GM12891 (cell line): ENCODE measurements at places on chromosomes 3 and 15.

GRCh38 chr15:68352401-68353062 is 75.0 kb downstream of the FEM1B start:
- DNase-seq, result no peak

DNA sequence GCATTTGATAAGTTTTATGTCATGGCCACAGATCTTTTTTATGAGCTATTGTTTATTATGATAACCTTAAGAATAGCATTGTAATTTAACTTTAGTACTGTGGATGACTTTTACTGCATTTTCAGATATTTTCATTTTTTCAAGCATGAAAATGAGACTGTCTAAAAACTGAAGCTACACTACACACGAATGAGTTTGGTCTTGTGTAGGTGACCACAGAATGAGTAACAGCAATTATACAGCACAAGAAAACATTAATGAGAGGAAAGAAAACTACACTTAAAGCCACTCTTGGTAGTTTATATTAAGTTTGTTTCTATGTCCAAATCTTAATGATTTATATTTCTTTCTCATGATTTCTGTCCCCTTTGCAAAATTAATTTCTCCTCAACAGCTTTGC is 809.2 kb downstream of the NAALADL2 start:
- no peak for DNase-seq

GRCh38 chr15:79032656-79033055 is 57.9 kb downstream of the RASGRF1 start:
- no peak for DNase-seq

GRCh38 chr15:34941831-34942230 is 27.7 kb downstream of the AQR start:
- no peak for DNase-seq

- no peak for DNase-seq
Observed at GRCh38 chr15:83449250-83449671, 2.1 kb downstream of the SH3GL3 start.

GRCh38 chr3:158845765-158846350 is 44.0 kb downstream of the MFSD1 start:
- DNase-seq, result no peak

DNA sequence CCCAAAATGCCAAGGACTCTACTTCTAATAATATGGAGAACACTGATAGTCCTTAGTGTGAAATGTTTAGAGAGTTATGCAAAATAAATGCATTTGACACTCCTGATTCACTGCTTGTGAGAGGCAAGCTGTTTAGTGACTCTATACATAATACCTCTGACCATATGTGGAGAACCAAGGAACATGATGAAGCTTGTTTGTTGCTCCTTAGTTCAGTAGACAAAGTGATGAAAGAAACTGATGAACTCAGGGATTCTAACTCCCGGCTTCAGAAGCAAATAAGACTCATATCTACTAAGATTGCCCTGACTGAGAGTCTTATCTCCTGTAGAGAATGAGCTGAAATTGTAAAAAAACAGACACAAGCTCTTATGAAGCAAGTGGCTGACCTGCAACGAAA is 41.3 kb downstream of the PEX5L start:
- DNase-seq, result no peak

GRCh38 chr3:72890166-72890925 is 2.5 kb downstream of the GXYLT2 start:
- DNase-seq, result no peak

GRCh38 chr3:175713268-175713667 is 854.1 kb downstream of the NAALADL2 start:
- no peak for DNase-seq

DNA sequence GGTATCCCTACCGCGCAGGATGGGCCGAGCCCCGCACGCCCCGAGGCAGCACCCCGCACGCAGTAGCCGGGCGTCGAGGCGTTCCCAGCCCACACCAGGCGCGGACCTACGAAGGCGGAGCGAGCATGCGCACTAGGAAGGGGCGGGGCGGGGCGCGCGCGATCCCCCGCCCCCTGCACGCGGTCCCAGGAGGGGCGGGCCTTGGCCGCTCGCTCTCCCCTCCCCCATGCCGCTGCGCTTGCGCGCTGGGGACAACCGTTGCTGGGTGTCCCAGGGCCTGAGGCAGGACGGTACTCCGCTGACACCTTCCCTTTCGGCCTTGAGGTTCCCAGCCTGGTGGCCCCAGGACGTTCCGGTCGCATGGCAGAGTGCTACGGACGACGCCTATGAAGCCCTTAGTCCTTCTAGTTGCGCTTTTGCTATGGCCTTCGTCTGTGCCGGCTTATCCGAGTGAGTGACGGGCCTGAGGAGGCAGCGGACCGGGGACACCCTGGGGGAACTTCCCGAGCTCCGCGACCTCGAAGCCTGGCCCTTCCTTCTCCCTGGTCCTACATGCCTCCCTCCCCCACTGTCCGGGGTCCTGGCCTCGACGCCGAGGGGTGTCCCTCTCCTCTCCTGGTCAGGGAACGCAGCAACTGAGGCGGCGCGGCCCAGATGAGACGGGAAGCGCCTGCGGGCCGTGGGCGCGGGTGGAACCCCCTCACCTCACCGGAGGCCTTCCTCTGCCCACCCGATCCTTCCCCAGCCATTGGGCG is at the start of gene SPESP1:
Gene SPESP1, plus strand, starts transcription at position 258 of the 755 bp plus-strand sequence. Its CDS starts 129 bp downstream, at position 387.
- peak; percentile 79 for DNase-seq

DNA sequence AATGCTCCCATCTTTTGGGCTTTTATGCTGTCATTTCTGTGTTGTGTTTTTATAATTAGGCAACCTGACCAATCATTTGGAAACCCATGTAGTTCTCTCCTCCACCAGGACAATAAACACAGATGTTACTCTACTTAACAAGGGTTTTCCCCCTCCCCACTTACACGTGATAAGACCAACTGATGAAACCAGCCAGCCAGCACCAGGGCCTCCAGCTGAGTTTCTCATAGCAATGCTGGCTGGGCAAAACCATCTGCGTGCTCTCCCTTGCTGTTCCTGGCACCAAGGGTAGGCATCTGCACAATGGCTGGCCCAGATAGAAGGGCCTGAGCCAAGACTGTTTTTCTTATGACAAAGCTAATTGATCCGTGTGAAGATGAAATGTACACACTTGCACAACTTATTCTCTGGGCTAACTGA is 310.4 kb downstream of the PLCL2 start:
- DNase-seq, result peak; percentile 7

GRCh38 chr3:123768480-123769355 is 115.4 kb downstream of the MYLK start:
- DNase-seq, result no peak

- DNase-seq, result no peak
Observed at GRCh38 chr3:193660698-193661411, 67.8 kb downstream of the OPA1 start.

DNA sequence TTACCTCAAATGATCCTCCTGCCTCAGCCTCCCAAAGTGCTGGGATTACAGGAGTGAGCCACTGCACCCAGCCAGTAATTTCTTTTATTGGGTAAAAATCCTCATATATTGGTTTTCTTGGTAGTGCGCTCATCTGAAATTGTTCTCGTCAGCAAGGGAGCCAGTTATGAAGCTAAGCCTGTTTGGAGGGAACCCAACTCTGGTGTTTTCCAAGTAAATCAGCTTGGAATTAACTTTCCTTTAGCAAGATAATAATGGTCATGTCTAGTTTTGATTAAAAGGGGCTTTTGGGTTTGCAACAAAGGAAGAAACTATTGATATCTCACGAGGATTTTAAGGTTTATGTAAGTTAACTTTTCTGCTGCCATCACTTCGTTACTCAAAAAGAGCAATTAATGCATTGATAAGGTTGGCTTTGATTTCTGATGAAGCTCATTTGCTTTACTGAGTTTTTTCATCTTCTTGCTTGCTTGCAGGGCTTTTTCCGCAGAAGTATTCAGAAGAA is 72.7 kb downstream of the RARB start:
- DNase-seq, result no peak

- DNase-seq, result no peak
Observed at GRCh38 chr3:58633157-58633865, 33.3 kb downstream of the FAM3D start.

DNA sequence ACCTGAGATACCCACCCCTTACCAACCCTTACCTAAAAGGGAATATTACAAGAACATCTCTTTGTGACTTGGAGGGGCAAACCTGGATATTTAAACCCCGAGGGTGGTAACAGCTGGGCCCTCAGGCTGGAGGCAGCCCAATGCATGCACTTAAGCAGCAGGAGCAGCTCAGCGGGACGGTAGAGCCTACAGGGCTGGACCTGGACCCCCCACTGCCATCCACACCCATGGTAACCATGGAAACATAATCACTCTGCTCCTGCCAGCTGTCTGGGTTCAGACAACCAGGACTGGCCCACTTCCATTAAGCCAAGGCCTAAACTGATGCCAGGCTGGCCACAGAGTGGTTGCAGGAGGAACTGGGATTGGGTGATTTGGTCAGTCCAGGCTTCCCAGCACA is 52.8 kb downstream of the ETFA start:
- DNase-seq, result no peak

- no peak for DNase-seq
Observed at GRCh38 chr3:43327582-43327979, 41.2 kb downstream of the SNRK start.

- no peak for DNase-seq
Observed at GRCh38 chr3:15391007-15391406, 36.3 kb downstream of the METTL6 start.

DNA sequence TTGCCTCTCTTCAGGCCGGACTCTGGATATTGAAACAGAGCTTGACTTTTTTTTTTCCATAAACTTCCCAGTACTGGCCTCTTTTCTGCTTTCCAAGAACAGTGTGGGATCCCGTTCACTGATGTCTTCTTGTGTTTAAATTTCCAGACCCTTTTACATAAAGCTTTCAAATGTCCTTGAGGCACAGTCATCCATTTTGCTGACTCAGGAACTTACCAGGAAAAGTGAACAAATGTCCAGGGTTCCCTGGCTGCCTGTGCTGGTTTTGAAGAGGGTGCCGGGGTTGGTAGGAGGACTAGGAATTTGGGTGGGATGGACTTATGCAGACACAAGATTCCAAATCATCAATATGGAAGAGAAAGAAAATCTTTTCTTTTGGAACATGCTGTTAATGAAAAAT is 68.1 kb downstream of the CHDH start:
- no peak for DNase-seq

DNA sequence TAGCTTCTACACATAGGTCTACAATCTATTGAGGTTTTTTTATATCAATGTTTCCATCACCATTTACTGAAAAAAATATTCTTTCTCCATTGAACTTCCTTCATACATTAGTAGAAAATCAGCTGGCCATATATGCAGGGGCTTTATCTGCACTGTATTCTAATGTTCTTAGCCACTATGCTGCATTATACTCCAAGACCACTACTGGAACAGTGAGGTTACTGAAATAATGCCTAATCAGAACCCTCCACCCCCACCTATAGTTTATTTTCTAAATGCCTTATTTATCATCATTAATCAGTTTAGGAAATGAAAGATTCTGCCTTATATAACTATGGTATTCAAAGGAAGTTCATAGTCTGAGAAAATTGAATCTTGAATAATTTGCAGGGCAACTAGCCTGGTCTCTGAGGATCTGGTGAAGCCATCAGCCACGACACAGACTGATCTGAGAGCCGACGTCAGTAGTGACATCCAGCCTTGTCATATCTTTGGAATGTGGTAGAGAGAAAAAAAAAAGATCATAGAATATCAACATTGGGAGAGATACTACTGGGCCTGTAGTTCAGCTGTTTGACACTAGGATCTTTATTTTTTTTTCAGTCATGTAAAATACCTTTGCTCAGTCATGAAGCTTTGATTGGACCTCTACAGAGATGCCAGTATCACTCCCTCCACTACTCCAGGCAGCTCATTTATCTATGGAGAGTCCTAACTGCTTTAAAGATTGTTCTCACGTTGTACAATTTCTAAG is 66.6 kb downstream of the P3H2 start:
- DNase-seq, result no peak

GRCh38 chr15:94075349-94075748 is 156.0 kb upstream of the MCTP2 start:
- DNase-seq, result no peak

DNA sequence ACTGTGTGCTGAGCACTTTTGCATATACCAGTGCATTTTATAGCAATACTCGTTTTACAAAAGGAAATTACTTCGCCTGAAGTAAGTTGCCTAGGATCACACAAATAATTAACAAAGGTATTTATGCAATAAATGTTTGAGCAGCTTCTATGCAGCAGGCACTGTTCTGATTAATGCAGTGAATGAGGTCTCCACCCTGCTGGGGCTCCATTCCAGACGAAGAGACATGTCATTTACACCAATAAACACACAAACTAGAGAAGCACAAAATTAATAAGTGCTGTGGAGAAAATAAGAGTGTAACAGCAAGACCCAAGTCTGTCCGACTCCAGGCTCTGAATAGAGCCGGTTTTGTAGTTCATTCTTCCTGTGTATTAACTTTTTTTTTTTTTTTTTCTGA is 17.5 kb downstream of the NOX5 start:
- DNase-seq, result no peak

DNA sequence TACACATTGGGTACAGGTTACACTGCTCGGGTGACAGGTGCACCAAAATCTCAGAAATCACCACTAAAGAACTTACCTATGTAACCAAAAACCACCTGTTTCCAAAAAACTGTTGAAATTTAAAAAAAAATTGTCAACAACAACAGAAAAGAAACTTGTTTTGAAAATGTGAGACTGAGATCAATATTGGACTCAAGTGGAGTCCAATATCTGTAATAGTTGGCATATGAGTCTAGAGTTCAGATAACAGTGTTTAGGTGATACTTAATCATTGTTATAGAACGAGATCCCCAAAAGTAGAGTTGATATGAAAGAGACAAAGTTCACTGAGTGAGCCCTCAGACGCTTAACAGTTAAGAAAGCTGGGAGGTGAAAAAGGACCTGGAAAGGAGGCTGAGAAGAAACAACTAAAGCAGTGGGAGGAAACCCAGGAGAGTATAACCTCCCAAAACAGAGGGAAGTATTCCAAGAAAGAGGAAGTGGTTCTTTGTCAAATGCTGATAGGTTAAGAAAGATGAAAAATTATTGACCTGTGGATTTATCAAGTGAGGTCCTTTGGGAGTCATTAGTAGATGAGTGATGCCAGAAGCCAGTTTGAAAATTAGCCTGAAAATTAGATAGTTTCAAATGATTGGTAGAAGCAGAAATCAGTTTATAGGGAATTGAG is 388.6 kb upstream of the DPH6 start:
- no peak for DNase-seq

DNA sequence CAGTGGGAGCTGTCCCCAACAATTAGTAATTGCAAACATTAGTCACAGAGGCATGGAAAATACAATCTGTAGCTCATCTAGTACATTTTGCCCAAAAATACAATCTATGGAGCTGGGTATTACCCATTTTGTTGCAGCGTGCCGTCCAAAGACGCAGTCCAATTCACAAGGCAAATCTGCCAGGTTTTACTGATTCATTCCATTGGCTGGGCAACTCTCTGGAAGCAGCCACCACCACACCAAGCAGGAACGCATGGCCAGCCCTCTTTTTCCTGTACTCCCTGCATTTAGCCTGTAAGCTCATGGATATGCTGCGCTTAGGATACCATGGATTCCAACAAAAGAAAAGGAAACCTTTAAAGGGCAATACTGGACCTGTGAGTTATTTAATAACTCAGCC is 60.5 kb upstream of the ARRDC4 start:
- no peak for DNase-seq

GRCh38 chr3:57556459-57557084 is 498 bp downstream of the PDE12 start:
- no peak for DNase-seq

GRCh38 chr15:73518876-73519733 is 76.1 kb downstream of the REC114 start:
- no peak for DNase-seq
